Thoracic aorta (tissue), 2 donors: ENCODE measurements at places on chromosomes 2 and 18. TPM values are rescaled to one million over a fixed set of nuclear protein-coding genes. Genes with fewer than 3 reads are reported as not detected.

DNA sequence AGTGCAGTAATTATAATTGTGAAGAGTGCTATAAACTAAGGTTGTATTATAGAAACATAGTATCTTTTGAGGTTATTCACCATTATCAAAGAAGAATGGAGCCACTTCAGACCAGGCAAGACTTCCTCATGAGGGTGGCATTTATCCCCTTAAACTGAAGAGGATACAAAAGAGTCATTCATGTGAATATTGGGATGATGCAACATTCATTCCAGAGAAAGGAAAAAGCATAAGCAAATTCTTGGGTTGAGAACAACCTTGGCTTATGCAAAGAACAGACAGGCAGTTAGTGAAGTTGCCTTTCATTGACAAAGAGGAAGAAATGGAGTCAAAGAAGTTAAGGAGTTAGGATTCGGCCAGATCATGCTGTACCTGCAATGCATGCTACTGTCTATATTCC, 682.5 kb downstream of the MBD2 start:
- DNase-seq = no peak
- H3K4me1 ChIP-seq = no peaks in the 10 kb centered on the region
- no peaks in the 10 kb centered on the region for H3K27me3 ChIP-seq
- no peaks in the 10 kb centered on the region for H3K36me3 ChIP-seq
- H3K4me3 ChIP-seq = no peak overlapping the region

DNA sequence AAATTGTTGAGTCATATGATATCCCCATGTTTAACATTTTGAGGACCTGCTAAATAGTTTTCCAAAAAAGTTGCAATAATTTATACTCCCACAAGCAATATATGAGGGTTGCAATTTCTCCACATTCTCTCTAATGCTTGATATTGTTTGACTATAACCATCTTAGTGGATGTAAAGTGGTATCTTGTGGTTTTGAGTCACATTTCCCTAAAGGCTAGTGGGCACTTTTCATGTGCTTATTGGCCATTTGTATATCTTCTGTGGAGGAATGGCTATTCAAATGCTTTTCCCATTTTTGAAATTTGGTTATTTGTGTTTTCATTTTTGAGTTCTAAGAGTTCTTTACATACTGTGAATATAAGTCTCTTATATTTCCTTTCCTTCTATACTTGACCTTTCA, 82.7 kb downstream of the SCG2 start:
- no peaks in the 10 kb centered on the region for H3K27me3 ChIP-seq
- H3K27ac ChIP-seq = no peak overlapping the region
- no peak overlapping the region for H3K4me3 ChIP-seq
- H3K4me1 ChIP-seq = no peaks in the 10 kb centered on the region

DNA sequence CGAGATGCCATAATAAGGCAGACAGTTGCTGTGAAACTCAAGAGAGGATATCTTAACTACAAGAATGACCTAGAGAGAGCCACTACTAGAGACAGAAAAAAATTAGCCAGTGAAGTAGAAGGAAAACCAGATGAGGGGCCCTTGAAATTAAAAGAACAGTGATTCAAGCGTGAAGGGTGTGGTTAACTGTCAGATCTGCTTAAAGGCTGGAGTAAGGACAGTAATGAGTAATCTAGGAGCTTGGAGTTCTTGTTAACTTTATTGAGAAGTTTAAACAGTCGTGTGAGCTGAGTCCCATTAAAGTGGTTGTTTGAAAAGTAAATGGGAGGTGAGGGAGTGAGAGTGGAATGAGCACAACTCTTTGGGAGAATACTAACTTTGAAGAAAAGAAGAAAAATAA, 21.3 kb downstream of the PIGN start:
- no peaks in the 10 kb centered on the region for H3K36me3 ChIP-seq
- H3K27ac ChIP-seq = no peak overlapping the region
- H3K4me1 ChIP-seq = no peaks in the 10 kb centered on the region
- H3K27me3 ChIP-seq = no peaks in the 10 kb centered on the region

Gene LHCGR
- total RNA-seq = not detected

Gene APLF
- 5.8 TPM for total RNA-seq

Gene RGPD3
- total RNA-seq = 0.27 TPM
